ENCODE measurements at places on chromosomes 5 and 9. TPM values are rescaled to one million over a fixed set of nuclear protein-coding genes. Genes with fewer than 3 reads are reported as not detected.

The FYB1 gene
- total RNA-seq: 0.42 TPM

The WDR36 gene
- total RNA-seq: 35.0 TPM

The TAF11L10 gene
- not detected for total RNA-seq

The RNF38 gene
- 19.3 TPM for total RNA-seq

The SKP2 gene
- total RNA-seq: 70.3 TPM

The ARID3C gene
- total RNA-seq: not detected

The ARHGEF39 gene
- 1.4 TPM for total RNA-seq

The MARVELD2 gene
- not detected for total RNA-seq

The KIAA1958 gene
- 4.7 TPM for total RNA-seq

The GFI1B gene
- total RNA-seq: not detected

GRCh38 chr9:137575364-137575715, 3.4 kb downstream of the DPH7 start:
- no peak for DNase-seq

GRCh38 chr5:59356813-59357380, 536.6 kb downstream of the PDE4D start:
- no peak for DNase-seq

- DNase-seq: no peak
Measured at GRCh38 chr5:102802708-102803458, 47.8 kb downstream of the PAM start.

GRCh38 chr5:77773734-77774280, 2.3 kb downstream of the TBCA start:
- no peak for DNase-seq

DNA sequence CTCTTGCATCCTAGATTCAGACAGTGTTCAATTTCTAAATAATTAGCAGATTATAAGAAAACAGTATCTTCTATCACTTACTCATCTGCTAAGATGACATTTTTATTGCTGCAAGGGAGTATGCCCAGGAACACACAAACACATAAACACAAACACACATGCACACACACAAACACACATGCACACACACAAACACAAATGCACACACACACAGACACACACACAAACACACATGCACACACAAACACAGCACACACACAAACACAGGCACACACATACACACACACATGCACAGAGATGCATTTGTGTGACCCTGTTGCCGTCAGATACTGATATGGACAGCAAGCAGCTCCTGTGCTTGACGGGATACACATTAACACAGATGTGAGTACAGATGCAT, 612.9 kb downstream of the IRX1 start:
- DNase-seq: no peak

DNA sequence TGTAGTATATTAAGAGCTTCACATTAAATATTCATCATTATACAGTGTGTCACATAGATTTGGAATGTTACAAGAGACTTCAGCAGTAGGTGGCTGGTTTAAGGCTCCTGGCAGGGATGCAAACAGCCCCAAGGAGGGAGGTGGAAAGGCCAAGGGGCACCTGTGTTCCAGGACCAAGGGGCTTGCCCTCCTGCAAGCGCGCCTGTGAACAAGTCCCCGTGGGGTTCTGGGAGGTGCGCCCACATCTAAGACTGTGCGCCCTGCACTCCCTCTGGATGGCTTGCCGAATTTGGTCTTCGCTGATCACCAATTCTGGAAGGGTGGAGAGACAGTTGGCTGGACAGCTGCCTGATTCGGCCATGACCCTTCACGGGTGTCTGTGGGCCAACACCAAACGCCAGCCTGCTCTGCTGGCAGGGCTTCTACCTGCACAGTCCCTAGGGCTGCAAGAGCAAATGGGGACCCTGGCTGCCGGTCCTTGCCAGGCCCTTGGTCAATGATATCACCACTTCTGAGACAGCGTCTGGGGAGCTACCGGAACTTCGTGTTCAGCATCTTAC, 12.1 kb upstream of the SLC25A51 start:
- DNase-seq: no peak

- no peak for DNase-seq
Measured at GRCh38 chr9:81798606-81799005, 109.3 kb upstream of the TLE1 start.

- DNase-seq: no peak
Measured at GRCh38 chr9:117191504-117192261, 223.2 kb downstream of the ASTN2 start.
